Activated naive CD4-positive, alpha-beta T cell (primary cell): ENCODE measurements at places on chromosomes 12 and 14.

DNA sequence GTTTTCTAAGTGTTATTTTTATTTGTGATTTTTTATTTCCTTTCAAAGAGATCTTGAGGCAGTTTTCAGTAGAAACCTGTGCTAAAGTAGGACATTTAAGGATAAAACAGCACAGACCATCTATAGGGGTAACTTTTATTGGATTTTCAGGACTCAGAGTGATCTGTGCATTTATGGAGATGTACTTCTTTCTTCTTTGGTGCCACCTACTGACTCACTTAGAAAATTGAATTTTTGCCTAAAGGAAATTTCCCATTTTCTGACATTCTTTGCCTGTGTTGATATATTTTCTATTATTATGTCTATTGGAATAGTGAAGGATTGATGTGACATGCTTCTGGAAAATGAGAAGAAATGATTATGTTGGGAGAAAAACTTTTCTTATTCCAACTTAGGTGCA is 113.0 kb downstream of the UNC79 start:
- no peak for DNase-seq

- no peak for DNase-seq
These were observed 57.7 kb downstream of the HMGA2 start for GRCh38 chr12:65881965-65882413.

GRCh38 chr14:81006266-81006665 is 50.8 kb downstream of the TSHR start:
- DNase-seq: no peak

DNA sequence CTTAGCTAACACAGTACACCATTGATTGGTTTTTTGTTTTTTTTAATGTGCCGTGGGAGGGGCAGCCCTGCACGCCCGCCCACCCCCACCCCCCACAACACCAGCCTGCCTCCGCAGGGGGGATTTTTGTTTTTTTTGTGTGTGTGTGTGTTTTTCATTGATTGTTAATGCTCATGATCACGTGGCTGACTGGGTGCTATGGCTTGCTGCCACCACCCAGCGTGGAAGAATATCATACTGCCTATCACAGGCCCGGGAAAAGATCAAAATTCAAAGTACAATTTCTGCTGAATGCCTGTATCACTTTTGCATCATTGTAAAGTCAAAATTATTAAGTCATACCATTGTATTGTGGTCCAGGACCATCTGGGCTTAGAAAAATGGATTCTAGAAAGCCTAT is 8.3 kb downstream of the RESF1 start:
- no peak for DNase-seq

GRCh38 chr12:107760207-107760808 is 629 bp downstream of the PRDM4 start:
- no peak for DNase-seq

DNA sequence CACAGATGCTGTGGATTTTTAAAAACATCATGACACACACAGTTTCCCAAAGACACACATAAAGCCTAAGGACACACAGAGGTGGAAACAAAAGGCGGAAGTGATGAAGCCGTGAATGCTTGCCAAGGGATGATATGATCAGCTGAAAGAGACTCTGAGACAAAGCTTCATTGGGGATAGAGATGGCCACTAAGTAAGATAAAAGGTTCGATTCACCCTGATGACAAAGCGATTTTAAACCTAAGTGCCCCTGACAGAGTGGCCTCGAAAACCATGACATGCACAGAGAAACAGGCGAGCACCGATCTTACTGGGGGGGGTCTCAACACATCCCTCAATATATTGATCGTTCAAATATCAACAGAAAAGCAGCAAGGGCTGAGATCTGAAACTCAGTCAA is 20.3 kb upstream of the EIF5 start:
- no peak for DNase-seq

DNA sequence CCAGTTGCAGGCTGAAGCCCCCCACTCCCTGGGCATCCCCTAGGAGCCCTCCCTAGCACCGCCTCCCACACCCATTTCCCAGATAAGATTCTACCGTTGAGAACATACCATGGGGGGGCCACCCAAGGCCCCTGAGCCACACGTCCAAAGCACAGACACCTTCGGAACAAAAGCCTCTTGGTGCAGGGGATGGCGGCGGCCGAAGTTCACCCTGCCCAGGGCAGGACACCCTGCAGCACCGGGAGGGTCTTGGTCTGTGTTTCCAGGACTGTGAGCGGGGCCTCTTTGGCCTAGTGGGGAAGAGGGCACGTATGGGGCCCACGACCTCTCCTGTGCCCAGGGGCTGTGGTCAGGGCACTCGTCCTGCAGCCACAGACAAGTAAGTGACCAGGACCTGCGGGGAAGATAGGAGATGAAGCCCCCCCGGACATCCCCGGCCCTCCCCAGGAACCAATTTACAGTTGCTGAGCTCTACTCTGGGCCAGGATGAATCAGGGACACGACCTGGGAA is 154.3 kb upstream of the C14orf180 start:
- no peak for DNase-seq

DNA sequence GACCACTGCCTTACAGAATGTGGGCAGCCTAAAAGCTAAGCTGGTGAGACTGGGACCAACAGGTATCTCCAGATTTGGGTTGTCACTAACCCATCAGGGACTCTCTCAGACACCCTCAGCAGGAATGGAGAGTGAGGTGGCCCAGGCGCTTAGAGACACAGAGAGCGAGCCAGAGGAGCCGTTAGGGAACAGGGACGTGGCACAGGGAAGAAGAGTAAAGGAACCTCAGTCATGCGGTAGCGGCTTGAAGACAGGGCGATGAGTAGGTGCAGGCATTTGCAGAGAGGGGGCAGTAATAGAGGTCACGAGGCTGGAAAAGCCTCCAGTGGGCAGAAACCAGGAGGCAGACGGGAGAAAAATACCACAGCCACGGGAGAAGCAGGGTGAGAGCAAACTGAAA is 158.0 kb upstream of the CCND2 start:
- DNase-seq: no peak

GRCh38 chr12:100758083-100758482 is 36.5 kb upstream of the ANO4 start:
- DNase-seq: no peak

DNA sequence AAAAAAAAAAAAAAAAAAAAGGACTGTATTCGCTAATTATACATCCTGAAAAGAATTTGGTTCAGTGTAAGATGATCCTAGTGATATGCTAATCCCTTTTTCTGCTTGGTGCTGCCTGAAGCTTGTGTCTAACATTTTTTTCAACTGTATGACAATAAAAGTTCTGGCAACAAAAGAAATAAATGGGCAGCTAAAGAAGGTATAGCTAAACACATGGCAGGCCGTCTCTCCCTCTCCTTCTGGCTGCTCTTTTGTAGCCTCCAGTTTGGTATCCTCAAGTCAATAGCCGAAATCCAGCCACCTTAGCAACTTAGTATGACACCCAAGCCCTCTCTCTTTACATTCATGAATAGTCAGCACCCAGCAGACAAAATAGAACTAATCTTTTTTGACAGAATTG is 198.3 kb upstream of the OTX2 start:
- no peak for DNase-seq
